ENCODE measurements at places on chromosomes 11 and 22.

DNA sequence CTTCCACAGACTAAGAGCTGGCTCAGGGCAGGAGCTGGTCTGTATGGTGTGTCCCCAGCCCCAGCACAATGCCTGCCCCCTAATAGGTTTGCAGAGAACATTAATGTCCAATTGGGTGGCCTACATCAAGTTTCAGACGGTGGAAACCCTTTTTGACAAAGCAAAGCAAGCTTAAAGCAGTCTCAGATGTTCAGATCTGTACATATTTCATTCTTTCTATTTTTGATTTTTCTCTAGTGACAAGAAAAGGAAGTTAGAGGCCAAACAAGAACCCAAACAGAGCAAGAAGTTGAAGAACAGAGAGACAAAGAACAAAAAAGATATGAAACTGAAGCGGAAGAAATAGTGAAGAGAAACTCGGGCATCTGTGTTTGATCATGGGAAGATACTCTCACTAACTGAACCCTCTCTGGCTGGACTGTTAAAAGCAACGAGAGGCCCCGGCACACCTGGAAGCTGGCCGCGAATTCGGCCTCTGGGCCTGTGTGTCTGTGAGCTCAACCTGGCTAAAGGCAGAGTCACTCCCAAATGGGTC lies 40.5 kb downstream of the NAT10 start:
- DNase-seq = no peak

DNA sequence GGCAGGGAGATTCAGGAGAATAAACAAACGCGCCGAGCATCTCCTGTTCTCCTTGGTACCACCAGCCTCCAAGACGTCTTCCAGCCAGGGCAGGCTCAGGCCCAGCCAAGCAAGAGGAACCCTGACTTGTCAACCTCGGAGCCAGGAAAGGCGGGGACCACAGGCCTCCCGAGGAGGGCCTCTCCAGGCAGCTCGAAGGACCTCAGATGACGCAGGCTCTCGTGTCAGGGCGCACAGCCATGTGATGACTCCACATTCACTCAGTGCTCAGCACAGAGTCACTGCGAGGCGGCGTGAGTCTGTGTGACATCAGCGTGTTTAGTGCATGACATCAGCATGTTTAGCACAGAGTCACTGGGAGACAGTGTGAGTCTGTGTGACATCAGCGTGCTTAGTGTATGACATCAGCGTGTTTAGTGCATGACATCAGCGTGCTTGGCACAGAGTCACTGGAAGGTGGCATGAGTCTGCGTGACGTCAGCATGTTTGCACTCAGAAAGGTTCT lies 241.4 kb downstream of the BRD1 start:
- DNase-seq = no peak

- no peak for DNase-seq
Measured at GRCh38 chr22:25514436-25515180, 49.9 kb upstream of the GRK3 start.

- no peak for DNase-seq
Measured at GRCh38 chr22:42357634-42358296, 74.4 kb downstream of the NFAM1 start.

- peak; percentile 77 for DNase-seq
Measured at GRCh38 chr11:46315033-46315738, 32.1 kb upstream of the DGKZ start.

DNA sequence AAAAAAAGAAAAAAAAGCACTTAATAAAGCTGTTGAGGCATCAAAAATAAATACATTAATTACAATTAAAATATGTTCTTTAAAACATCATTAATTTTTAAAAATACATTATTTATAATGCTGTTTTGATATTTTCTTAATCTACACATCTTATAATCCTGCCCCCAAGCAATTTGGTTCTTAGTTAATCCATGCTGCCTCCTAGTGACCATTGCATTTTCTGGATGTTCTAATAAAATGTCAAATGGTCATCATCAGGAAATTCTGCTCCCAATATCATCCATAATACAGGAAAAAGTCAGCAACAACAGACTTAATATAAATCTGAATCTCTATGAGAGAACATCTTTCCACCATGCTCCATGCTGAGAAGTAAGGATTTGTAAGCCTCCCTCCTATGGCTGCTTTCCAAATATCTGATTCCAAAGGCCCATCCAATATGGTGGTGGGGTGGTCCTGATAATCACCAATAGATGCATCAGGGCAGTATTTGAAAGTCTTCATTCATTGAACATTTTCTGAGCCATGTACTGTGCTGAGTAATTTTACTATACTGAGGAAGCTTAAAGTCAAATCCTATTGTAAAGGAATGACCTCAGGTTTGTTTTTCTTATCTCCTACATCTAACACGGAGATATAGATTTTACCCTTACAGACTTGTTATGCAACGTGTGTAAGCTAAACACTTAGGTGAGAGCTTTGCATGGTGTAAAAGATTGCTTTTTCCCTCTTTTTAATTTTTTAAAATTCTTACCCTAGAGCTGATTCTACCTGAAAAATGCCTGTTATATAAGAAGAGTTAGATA lies 124.7 kb upstream of the BMAL1 start:
- no peak for DNase-seq

GRCh38 chr11:120512739-120513435 lies 1.3 kb downstream of the GRIK4 start:
- no peak for DNase-seq

DNA sequence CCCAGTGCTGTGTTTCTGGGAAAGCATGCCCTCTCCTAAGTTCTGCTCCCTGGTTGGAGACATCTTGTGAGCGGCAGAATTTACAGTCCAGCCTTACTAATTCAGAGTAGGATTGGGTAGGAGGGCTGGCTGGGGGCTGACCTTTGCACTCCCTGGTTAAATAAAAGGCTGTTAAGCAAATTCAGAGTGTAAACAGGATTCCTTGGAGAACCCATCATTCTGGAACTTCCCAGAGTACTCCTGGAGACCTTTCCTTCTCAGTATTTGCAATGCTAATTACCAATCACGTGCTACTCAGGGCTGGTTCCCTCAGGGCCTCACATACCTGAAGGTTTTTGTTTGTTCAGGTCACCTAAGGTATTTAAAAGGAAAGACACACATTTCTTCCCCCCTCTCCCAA lies 340.2 kb downstream of the TBC1D22A start:
- no peak for DNase-seq

DNA sequence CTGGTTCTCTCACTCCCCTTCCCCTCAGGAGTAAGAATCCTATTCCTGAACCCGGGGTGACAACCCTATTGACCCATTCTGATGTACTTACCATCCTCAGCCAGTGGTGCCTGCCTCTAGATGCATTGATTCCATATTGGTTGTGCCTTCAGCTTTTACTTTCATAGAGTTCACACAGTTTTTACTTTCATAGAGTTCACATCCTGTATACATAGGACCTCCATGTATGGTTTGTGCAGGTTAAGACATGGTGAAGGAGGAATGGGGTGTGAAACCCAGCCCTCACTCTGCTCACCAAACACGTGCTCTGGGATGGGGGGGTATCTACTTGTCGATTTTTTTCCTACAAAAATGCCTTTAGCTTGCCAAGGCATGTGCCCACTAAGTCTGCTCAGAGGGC lies 105.6 kb upstream of the TBCEL start:
- no peak for DNase-seq

GRCh38 chr11:67071420-67072284 lies 15.0 kb downstream of the RHOD start:
- DNase-seq = peak; percentile 64

Data from activated T-cell treated with anti-CD3 and anti-CD28 coated beads for 4 hours (primary cell).